ENCODE measurements at places on chromosomes 11 and 22. TPM values are rescaled to one million over a fixed set of nuclear protein-coding genes. Genes with fewer than 3 reads are reported as not detected.

GRCh38 chr11:65439331-65440181 is 17.0 kb downstream of the NEAT1 start:
- no peak overlapping the region for H3K4me3 ChIP-seq
- H3K36me3 ChIP-seq = peaks cover 96% of the 10 kb centered on the region

- DNase-seq = no peak
- no peaks in the 10 kb centered on the region for H3K27me3 ChIP-seq
- H3K27ac ChIP-seq = no peak overlapping the region
- H3K4me1 ChIP-seq = no peaks in the 10 kb centered on the region
Measured at GRCh38 chr22:25354456-25354855, 135.0 kb downstream of the CRYBB2 start.

DNA sequence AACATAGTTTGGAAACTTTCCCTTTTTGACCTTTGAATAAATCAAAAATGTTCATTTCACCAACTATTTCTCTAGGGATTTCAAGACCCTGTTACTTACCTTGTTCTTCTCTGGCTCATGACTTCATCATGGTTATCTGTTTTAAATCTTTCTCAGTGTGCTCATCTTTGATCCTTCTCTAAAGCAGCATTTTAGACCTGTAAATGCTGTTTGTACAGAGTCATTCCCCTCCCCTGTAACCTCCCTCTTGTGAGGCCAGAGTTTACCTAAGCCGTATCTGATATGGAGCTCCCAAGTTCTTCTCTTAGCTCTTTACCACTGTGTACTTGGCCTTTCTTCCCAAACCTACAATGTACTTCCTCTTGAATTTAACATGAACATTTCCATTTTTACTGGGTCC is 56.0 kb downstream of the ACER3 start:
- no peaks in the 10 kb centered on the region for H3K27me3 ChIP-seq
- no peaks in the 10 kb centered on the region for H3K36me3 ChIP-seq
- H3K4me3 ChIP-seq = no peak overlapping the region
- peaks cover 4% of the 10 kb centered on the region for H3K4me1 ChIP-seq

GRCh38 chr11:59225017-59225416 is 12.3 kb upstream of the MPEG1 start:
- H3K27ac ChIP-seq = no peak overlapping the region
- no peak overlapping the region for H3K4me3 ChIP-seq
- no peaks in the 10 kb centered on the region for H3K36me3 ChIP-seq
- DNase-seq = no peak
- H3K27me3 ChIP-seq = peaks cover 4% of the 10 kb centered on the region

OR10A2 gene
- not detected for total RNA-seq

LGALS12 gene
- not detected for total RNA-seq

DNA sequence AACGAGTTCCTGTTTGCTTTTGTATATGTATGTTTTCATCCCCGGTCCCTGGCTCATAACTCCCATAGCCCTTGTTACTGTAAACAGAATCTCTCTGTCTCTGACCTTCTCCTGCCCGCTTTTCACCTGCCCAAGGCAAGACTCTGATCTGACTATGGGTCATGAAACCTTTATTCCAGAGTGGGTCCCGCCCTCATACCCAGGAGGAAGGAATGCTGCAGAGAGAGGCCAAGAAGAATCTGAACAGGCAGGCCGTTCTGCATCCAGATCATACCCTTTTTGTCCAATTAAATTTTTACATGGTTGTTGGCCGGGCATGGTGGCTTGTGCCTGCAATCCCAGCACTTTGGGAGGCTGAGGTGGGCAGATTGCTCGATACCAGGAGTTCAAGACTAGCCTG is 39.6 kb downstream of the GRIK4 start:
- peaks cover 26% of the 10 kb centered on the region for H3K4me1 ChIP-seq
- H3K4me3 ChIP-seq = no peak overlapping the region
- peaks cover 9% of the 10 kb centered on the region for H3K27me3 ChIP-seq
- no peaks in the 10 kb centered on the region for H3K36me3 ChIP-seq
- no peak overlapping the region for H3K27ac ChIP-seq

DNA sequence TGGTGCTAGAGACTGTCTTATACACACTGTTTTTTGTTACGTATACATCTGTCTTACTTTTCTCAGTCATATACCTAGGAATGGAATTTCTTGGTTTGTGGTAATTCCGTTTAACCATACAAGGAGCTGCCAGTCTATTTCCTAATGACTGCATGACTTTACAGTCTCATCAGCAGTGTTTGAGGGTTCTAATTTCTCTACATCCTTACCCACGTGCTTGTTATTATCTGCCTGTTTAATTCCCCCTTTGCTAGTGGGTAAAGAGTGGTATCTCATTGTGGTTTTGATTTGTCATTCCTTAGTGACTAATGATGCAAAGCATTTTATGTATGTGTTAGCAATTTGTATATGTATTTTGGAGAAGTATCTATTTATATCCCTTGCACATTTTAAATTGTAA is 1008.0 kb downstream of the FAM181B start:
- H3K4me1 ChIP-seq = no peaks in the 10 kb centered on the region
- no peak overlapping the region for H3K27ac ChIP-seq
- no peaks in the 10 kb centered on the region for H3K27me3 ChIP-seq
- no peak overlapping the region for H3K4me3 ChIP-seq
- no peak for DNase-seq

OR2D3 gene
- total RNA-seq = not detected

GRCh38 chr11:118142809-118143208 is 9.8 kb downstream of the SCN4B start:
- H3K27ac ChIP-seq = no peak overlapping the region
- DNase-seq = peak; percentile 19
- no peaks in the 10 kb centered on the region for H3K36me3 ChIP-seq
- no peaks in the 10 kb centered on the region for H3K4me1 ChIP-seq

VWCE gene
- total RNA-seq = 6.2 TPM

GRCh38 chr11:111550258-111550657 is 9.7 kb downstream of the LAYN start:
- H3K27me3 ChIP-seq = no peaks in the 10 kb centered on the region
- H3K4me1 ChIP-seq = peaks cover 20% of the 10 kb centered on the region
- no peak overlapping the region for H3K27ac ChIP-seq

STK33 gene
- 0.72 TPM for total RNA-seq

- H3K4me3 ChIP-seq = no peak overlapping the region
- no peaks in the 10 kb centered on the region for H3K27me3 ChIP-seq
- no peak overlapping the region for H3K27ac ChIP-seq
Measured at GRCh38 chr11:128343135-128343514, 244.2 kb downstream of the ETS1 start.

ISX gene
- not detected for total RNA-seq

GRCh38 chr22:44354288-44354687 is 41.5 kb upstream of the SHISAL1 start:
- peak; percentile 67 for DNase-seq
- no peak overlapping the region for H3K4me3 ChIP-seq
- peaks cover 5% of the 10 kb centered on the region for H3K27me3 ChIP-seq
- peaks cover 17% of the 10 kb centered on the region for H3K4me1 ChIP-seq
- H3K36me3 ChIP-seq = no peaks in the 10 kb centered on the region

DNA sequence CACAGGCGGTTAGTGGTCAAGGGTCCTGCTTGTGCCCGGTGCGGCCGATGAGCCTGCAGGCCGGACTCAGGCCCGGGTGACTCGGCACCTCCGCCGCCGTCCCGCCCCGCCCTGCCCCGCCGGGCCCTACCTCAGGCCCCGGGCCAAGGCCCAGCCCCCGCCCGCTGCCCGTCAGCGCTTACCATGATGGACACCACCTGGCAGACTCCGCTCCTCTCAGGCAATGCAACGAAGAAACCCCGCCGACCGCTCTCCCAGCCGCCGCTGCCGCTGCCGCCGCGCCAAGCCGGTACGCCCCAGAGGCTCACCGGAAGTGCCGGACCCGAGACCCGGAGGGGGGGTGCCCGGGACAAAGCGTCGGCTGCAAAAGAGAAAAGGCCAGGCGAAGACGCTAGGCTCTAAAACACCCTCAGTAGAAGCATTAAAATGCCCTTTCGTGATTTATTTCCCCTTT is at the start of gene UFD1:
Gene UFD1, minus strand, starts transcription at position 293 of the 454 bp plus-strand sequence. Its CDS starts 108 bp downstream, at position 185.
- peaks cover 22% of the 10 kb centered on the region for H3K4me1 ChIP-seq
- H3K4me3 ChIP-seq = peak within 1 kb of the TSS; percentile 88
- peaks cover 14% of the 10 kb centered on the region for H3K36me3 ChIP-seq
- H3K27me3 ChIP-seq = no peaks in the 10 kb centered on the region
- H3K27ac ChIP-seq = peak within 1 kb of the TSS; percentile 100

DNA sequence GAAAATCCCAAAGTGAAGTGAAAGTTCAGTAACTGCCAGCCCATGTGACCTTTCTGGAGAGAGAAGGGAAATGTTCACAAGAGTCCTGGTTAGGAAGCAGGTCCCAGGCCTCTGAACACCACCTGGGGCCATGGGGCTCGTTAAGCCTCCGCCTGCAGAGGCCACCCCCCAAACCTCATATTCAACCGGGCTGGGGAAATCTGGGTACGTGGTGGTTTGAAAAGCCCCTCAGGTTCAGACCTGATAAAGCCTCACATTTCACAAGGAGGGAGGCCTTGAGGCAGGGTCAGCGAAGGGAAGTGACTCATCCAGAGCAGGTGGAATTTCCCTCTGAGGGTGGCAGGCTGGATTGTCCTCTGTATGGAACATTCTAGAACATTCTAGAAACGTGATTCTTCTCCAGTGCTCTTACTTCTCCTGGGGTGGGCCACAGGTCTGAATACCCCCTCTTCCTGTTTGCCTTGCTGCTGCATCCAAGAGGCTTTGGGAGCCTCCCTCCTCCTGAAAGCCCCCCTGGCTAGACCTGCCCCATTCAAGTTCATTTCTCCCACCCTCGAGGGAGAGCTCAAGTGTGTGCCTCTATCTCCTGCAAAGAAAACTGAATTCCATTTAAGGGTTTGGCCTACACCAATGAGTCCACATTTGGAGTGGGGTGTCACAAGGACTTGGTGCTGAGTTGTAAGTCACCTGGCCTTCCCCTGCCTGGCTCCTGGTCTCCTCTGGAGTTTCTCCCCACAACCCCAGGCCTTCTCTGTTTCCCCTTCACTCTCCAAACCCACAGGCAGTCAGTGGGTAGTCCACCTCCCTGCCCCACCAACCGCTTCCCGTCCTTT is 6.3 kb downstream of the FXYD2 start:
- H3K4me1 ChIP-seq = no peaks in the 10 kb centered on the region
- peak; percentile 51 for DNase-seq
- no peaks in the 10 kb centered on the region for H3K36me3 ChIP-seq
- peaks cover 2% of the 10 kb centered on the region for H3K27me3 ChIP-seq
- H3K27ac ChIP-seq = no peak overlapping the region

LAYN gene
- total RNA-seq = 81.8 TPM

GRCh38 chr22:43218786-43219185 is 31.9 kb upstream of the TTLL12 start:
- H3K4me3 ChIP-seq = no peak overlapping the region
- no peaks in the 10 kb centered on the region for H3K27me3 ChIP-seq
- H3K27ac ChIP-seq = no peak overlapping the region
- no peaks in the 10 kb centered on the region for H3K4me1 ChIP-seq

GRCh38 chr11:3947061-3947460 is 91.6 kb downstream of the STIM1 start:
- no peak overlapping the region for H3K4me3 ChIP-seq
- DNase-seq = no peak
- no peak overlapping the region for H3K27ac ChIP-seq
- peaks cover 45% of the 10 kb centered on the region for H3K4me1 ChIP-seq
- H3K27me3 ChIP-seq = no peaks in the 10 kb centered on the region

GRCh38 chr11:57584341-57584740 is 13.1 kb upstream of the SERPING1 start:
- no peaks in the 10 kb centered on the region for H3K4me1 ChIP-seq
- H3K27me3 ChIP-seq = peaks cover 4% of the 10 kb centered on the region
- H3K4me3 ChIP-seq = no peak overlapping the region
- H3K27ac ChIP-seq = no peak overlapping the region
- no peak for DNase-seq

DNA sequence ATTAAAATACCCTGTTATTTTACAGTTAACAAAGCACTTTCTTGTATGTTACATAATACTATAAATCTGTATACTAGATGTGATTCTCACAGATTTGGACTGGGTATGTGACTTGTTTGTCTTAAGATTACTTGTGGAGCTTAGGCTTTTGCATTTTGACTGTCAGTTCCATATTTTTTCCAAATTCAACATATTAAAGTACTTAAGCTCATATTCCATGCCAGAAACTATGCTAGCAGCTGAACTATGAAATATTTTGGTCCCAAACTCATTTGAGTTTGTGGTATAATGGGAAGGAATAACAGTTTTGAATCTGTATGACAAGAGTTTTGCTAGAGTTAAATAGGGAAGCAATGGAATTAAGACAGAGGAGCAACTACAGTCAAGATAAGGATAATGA is 841.4 kb downstream of the JRKL start:
- no peaks in the 10 kb centered on the region for H3K36me3 ChIP-seq
- no peaks in the 10 kb centered on the region for H3K27me3 ChIP-seq
- no peaks in the 10 kb centered on the region for H3K4me1 ChIP-seq
- H3K27ac ChIP-seq = no peak overlapping the region
